T-helper 17 cell (primary cell): ENCODE measurements at places on chromosomes 13 and 19. TPM values are rescaled to one million over a fixed set of nuclear protein-coding genes. Genes with fewer than 3 reads are reported as not detected.

ZNF304 gene
- total RNA-seq = 5.6 TPM

ZNF14 gene
- total RNA-seq = 18.7 TPM

ZNF430 gene
- 33.3 TPM for total RNA-seq

KLK15 gene
- total RNA-seq = not detected

LHB gene
- total RNA-seq = not detected

SCEL gene
- not detected for total RNA-seq

DCUN1D2 gene
- 15.2 TPM for total RNA-seq

SHANK1 gene
- not detected for total RNA-seq

UCHL3 gene
- total RNA-seq = 18.2 TPM

MYH14 gene
- not detected for total RNA-seq

IZUMO2 gene
- not detected for total RNA-seq

SAMD1 gene
- total RNA-seq = 25.3 TPM

SNRPD2 gene
- total RNA-seq = 333 TPM

CEACAM1 gene
- total RNA-seq = 10.0 TPM

ZNF320 gene
- total RNA-seq = 4.0 TPM

ITGBL1 gene
- total RNA-seq = not detected

ZNF85 gene
- total RNA-seq = 6.2 TPM

REEP6 gene
- total RNA-seq = 2.3 TPM

PRX gene
- 1.7 TPM for total RNA-seq

KLK1 gene
- not detected for total RNA-seq

LIPE gene
- total RNA-seq = 14.5 TPM

GIPC3 gene
- 3.3 TPM for total RNA-seq

AKT2 gene
- 168 TPM for total RNA-seq

FGF9 gene
- total RNA-seq = 2.1 TPM

ZNF729 gene
- not detected for total RNA-seq

PINLYP gene
- total RNA-seq = 0.52 TPM

SYNGR4 gene
- not detected for total RNA-seq

NLRP4 gene
- total RNA-seq = not detected

CAB39L gene
- 5.9 TPM for total RNA-seq

DAND5 gene
- total RNA-seq = not detected

F10 gene
- total RNA-seq = not detected

UBE2L5 gene
- not detected for total RNA-seq

KLK11 gene
- not detected for total RNA-seq

PCCA gene
- 10.7 TPM for total RNA-seq

MAMSTR gene
- 0.60 TPM for total RNA-seq

MLLT1 gene
- total RNA-seq = 27.1 TPM

LHFPL6 gene
- 0.50 TPM for total RNA-seq

GPC6 gene
- total RNA-seq = not detected

ERF gene
- total RNA-seq = 82.1 TPM

ZNF653 gene
- 15.6 TPM for total RNA-seq

CCNA1 gene
- not detected for total RNA-seq

PIH1D1 gene
- total RNA-seq = 147 TPM

MEIS3 gene
- total RNA-seq = 0.34 TPM
